Putamen (tissue), 1 donor: ENCODE measurements at places on chromosomes 6 and 20.

GRCh38 chr6:139996253-139996834, 621.9 kb upstream of the CITED2 start:
- no peak for DNase-seq

GRCh38 chr20:47764154-47764733, 21.0 kb downstream of the SULF2 start:
- no peak for DNase-seq

GRCh38 chr6:80638213-80639055, 532.0 kb downstream of the BCKDHB start:
- DNase-seq = no peak

DNA sequence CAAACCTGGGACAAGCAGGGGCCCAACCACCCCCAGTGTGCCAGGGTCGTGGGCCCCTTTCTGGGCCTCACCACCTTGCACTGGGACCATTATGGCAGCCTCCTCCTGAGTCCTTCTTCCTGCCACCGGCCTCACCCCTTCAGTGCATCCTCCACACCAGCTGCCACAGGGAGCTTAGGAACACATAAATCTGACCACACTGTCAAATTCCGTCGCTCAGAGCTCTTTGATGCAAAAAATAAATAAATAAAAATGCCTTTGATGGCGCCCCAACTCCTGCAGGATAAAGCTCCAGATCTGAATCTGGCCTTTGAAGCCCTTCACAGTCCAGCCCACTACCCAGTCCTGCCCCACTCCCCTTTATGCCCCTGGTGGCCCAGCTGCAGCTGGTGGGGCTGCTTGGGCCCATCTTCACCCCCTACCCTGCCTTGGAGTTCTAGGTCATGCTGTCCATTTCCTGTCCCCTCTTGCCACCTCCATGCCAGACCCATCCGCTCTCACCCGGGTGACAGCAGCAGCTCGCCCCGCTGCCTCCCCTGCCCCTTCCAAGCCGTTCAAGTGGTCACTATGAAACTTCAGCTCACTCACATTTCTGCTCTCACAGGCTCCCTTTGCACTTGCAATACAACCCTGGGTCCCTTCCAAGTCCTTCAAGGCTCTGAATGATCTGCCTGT, 16.0 kb downstream of the MYH7B start:
- no peak for DNase-seq

DNA sequence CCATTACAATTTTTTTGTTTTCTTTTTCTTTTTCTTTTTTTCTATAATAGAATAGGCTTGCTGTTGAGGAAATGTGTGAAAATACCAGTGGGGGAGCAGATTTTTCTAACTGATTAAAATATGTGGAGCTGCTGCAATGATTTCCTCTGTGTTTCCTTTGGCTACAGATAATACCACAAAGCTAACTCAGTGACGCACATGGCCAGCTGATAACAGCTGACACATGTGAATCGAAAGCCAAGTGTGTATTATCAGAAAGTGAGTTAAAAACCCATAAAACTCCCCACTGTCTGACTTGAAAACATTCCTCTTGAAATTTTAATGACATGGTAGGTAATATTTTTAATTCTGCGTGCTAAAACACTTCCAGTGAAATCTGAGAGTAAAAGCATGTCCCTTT, 70.8 kb upstream of the AHI1 start:
- no peak for DNase-seq

- no peak for DNase-seq
Measured at GRCh38 chr20:64264091-64264490, 8.5 kb downstream of the PCMTD2 start.

GRCh38 chr20:14721926-14722452, 384.6 kb upstream of the FLRT3 start:
- no peak for DNase-seq

DNA sequence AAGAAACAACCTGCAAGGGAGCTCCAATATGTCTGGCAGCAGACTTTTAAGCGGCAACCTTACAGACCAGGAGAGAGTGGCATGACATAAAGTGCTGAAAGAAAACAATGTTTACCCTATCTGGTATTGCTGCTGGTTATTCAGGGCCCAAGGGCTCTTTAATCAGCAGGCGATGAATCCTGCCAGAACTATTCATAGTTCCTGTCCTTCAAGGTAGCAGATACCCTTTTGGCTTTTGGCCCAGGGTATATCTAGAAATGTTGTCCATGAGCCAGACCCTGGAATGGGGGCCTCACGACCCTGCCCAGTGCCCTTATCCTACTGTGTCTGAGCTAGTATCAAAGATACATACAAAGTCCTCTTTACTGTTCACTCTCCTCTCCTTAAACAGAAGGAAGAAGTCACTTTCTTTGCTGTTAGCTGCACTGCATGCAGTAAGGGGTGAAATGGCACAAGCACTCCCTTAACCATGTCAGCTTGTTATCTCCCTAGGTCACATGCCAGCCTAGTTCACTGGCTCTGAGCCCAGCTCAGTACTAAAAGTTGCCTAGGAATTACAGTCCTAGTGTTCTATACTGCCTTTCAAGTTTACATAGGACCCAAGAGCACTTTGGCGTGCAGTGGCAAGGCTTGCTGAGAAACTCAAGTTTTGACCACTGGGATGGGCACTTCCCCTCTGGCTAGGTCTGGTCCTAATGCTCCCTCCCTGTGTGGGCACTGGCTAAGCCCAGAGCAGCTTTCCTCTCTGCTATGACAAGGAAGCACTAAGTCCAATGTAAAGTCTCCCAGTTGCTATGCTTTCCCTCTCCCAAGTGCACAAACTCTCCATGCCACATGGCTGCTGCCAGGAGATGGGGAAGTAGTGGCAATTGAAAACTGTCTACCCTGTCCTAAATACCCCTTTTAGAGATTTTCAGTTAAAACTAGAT, 122.0 kb downstream of the HTR1B start:
- no peak for DNase-seq

- no peak for DNase-seq
Measured at GRCh38 chr6:85775883-85776282, 133.2 kb upstream of the SYNCRIP start.

GRCh38 chr20:56212091-56212490, 36.4 kb upstream of the MC3R start:
- no peak for DNase-seq

GRCh38 chr6:8157839-8158238, 55.5 kb upstream of the EEF1E1 start:
- DNase-seq = no peak

DNA sequence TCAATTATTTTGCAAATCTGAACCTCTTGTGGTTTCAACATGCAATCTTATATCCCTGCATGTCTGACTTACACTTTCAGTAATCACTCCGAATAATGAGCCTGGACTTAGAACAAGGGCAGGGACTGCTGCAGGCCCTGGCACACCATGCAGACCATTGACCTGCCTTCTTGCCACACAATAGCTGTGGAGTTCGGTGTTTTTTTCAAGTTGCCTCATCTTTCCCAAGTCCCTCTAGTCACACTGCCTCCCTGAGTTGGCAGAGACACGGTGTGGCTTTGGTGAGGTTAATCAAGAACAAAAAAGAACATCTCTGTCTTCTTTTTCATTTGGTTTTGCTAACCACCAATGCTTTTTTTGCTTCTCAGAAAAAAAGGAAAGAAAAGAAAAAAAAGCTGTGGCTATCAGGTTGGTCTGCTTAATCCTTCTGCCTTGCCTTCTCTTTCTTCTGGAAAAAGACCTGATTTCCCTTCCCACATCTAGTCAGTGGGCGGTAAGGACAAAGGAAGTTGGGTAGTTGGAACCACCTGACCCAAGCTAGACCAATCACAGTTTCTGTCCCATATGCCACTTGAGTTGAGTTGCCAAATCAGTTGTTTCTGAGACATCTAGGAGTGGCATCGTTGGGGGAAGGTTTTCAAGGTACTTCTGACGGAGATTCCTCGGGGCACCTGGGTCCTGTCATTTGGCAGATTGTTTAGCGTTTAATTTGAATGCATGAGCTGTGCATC, 55.9 kb upstream of the TASP1 start:
- no peak for DNase-seq

DNA sequence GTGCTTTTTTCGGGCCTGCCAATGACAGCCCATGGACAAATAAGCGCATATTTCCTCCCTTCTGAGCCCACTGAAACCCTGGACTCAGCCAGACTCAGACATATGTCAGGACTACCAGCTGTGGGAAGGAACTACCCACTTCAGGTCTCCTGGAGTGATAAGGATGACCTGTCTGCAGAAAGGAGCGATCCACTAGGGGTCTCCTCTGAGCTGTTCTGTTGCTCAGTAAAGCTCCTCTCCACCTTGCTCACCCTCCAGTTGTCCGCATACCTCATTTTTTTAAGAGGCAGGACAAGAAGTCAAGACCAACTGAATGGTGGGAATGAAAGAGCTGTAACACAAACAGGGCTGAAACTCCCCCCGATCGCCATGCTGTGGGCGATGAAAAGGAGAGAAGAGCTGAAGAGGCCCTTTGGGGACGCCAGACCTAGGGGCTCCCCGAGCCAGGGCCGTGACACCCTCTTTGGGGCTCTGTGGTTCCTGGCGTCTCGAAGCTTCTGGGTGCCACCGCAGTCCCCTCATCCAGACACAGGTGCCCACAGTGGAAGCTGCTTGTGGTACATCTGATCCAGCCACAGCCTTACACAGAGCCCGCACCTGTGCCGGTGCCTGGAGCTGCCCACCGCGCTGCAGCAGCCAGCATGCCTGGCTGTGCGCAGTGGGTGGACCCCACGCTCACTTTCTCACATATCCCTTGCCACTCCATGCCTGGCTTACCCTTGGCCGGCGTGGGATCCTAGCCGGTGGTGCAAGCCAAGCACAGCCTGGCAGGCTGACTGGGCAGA, 68.8 kb downstream of the EYS start:
- DNase-seq = no peak

DNA sequence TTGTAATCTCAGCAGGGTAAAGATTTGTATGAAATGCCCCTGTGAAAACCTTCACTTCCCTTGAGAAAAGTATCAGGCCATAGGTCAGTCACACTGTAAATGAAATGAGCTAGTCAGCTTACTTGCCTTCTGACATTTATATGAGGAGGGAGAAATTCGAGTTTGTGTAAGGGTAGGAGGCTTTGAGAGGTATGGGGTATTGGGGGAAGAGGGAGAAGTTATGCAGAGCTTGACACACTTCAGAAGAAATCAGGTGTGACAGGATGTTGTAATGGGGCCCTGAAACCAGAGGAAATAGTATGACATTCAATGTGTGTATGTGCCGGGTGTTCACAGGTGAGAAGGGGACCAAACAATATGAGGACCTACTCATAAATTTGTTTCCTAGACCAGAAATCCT, 64.2 kb upstream of the CCN6 start:
- no peak for DNase-seq

GRCh38 chr20:16553684-16554083, 19.6 kb downstream of the KIF16B start:
- DNase-seq = no peak
